Activated naive CD4-positive, alpha-beta T cell (primary cell): ENCODE measurements at places on chromosomes 5 and 9.
A peak's percentile ranks its signal among the peaks of the same experiment; 100 is the strongest.

DNA sequence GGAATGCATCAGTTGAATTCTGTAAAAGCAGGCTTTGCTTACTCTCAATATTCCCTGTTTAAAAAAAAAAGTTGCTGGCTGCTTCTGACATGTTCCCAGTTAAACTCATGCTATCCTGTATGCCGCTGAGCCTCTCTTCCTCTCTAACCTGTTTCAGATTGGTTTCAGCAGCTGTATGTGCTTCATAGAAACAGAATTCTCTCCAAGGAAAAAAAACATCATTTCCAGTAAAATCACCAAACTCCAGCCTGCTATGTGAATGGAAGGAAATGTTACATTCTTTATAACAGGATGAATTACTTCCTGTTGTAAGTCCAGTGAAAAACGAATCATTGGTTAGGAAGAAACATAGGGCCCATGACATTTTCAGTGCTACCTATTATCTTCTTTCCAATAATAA, 25.7 kb upstream of the KCNV2 start:
- DNase-seq: no peak

GRCh38 chr5:53547226-53547625, 13.2 kb upstream of the NDUFS4 start:
- no peak for DNase-seq

DNA sequence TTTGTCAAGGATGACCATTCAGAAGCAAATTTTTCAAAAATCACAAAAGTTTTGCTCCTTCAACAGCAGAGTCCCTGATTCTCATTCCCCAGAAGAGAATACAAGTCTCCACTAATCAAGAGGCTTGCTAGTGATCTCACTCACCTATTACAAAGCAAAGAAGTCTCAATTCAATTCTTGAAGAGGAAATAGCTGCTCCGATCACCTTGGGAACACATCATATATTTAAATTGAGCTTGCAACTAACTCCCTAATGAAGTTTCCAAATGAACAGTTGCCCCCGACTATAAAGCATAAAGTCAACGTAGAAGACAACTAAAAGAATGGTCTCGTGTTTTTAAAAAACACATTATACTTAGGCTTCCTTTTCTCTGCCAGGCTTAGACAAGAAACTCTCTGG, 1.6 kb downstream of the LIFR start:
- DNase-seq: no peak

DNA sequence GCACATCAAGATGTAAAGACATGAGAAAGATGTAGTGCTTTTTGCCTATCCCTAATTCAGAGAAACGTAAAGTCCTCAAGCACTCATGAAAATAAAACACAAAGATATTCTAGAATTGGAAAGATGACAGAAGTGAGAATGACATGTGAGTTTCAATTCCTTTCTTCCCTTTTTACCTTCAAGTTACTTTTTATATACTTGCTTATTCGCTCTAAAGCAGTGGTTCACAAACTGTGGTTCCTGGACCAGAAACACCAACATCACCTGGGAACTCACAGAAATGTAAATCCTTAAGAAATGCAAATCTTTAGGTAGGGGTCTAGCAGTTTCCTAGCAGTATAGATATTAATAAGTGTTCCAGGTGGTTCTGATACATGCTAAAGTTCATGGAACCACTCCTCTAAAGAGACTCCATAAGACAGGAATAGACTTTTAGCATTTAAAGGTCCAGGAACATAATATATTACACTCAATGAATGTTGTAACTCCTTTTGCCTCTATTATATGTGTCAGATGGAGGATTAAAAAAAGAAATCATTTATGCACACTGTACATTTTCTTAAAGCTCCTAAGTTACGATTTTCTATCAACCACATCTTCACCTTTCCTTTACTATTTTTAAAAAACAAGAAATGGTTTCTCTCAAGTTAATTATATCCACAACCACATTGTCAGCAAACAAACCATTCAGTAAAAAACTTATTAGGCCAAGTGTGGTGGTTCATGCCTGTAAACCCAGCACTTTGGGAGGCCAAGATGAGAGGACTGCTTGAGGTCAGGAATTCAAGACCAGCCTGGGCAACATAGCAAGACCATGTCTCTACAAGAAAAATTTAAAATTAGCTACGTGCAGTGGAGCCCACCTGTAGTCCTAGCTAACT, 39.9 kb downstream of the ERP44 start:
- DNase-seq: no peak

DNA sequence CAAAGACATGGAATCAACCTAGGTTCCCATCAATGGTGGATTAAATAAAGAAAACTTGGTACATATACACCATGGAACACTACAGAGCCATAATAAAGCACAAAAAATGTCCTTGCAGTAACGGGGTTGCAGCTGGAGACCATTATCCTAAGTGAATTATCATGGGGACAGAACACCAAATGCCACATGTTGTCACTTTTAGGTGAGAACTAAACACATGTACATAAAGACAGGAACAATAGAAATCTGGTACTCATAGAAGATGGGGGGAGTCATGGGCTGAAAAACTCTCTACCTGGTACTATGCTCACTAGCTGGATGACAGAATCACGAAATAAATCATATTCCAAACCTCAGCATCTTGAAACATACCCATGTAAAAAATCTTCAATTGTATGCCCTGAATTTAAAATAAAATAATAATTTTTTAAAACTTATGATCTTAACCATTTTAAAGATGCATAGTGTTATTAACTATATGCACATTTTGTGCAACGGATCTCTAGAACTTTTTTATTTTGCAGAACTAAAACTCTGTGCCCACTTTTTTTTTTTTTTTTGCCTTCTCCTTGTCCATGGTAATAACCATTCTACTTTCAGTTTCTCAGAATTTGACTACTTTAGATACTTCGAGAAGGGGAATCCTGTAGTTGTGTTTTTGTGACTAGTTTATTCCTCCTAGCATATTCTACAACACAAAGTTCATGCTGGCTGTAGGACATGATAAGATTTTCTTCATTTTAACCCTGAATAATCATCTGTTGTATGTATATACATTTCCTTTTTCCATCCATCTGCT, 1081.6 kb upstream of the ACO1 start:
- no peak for DNase-seq

DNA sequence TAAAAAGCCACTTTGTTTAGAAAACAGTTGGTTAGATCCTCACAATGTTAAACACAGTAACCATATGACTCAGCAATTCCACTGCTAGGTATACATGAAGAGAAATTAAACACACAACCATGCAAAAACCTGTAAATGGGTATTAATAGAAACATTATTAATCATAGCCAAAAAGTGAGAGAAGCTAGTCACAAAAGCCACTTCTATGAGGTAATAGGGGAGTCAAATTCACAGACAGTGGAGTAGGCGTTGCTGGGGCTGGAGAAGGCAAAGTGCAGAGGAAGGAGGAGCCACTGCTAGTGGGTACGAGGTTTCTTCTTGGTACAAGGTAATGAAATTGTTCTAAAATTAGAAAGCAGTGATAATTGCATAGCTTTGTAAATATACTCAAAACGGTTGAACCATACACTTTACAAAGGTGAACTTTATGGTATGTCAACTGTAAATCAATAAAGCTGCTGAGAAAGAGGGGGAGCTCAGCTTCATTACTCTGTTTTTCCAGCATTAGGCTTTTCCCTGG, 364.4 kb downstream of the GADD45G start:
- DNase-seq: no peak

DNA sequence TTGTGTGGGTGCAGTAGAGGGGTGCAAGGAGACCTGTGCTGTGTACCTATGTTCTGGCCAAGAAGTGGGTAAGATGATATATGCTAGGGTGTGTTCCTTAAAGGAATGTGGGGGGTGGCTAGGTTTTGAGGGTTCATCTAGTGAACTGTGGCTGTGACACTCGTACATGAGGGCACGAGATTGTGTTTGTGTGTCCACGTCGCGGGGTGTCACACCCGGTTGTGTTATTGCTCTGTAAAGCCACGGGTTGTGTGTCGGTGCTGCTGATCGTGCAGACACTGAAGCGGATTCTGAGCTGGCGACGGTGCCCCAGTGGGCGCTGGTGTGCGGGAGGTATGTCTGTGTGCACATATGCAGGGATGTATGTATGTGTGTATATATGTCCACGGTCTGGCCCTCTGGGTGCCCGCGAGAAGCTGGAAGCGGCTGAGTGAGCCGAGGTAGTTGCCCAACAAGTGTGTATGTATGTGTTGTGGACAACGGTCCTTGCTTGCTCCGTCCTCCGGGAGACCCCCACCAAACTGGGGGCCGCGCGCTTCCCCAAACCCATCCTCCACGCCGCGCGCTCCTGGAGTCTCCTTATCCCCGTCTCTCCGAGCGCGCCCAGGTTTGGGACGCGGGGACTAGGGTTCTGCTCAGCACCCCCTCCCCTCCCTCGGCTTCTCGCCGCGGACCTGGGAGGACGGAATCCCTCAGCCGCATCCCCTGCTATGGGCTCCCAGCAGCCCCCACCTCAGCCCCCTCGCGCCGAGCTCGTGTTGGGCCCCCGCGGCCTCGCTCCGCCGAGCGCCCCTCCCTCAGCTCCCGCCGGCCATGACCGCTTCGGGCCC, 639 bp downstream of the PCDH1 start:
- DNase-seq: peak; percentile 11
